GM23338 (cell line): ENCODE measurements at places on chromosomes 12 and 14. TPM values are rescaled to one million over a fixed set of nuclear protein-coding genes. Genes with fewer than 3 reads are reported as not detected.

DNA sequence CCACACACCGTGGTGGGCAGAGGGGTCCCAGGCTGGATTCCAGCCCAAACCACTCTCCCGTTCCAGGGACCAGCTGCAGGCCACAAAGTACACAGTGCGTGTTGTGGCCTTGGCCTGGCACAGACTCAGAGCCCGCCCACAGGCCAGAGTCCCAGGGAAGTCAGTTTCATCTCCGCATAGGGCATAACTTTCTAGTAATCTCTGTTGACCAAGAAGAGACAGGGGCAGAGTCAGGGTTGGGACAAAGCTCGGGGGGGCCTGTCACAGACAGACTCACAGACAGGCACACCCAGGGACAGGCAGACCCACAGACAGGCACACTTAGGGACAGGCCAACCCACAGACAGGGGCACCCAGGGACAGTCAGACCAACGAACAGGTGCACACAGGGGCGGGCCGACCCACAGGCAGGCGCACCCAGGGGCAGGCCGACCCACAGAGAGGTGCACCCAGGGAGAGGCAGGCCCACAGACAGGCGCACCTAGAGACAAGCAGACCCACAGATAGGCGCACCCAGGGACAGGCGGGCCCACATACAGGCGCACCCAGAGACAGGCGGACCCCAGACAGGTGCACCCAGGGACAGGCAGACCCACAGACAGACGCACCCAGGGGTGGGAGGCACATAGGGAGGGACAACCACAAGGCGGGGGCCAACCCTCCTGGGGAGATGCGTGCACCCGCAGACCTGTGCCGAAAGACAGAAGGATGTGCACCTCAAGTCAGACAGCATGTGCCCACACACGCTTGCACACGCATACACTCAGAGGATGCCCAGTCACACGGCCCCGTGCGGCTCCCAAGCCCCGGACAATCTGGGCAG lies 323.3 kb upstream of the RTL1 start:
- no peak for DNase-seq

Gene OR11H6
- not detected in 2 replicates for total RNA-seq

- DNase-seq = no peak
These were observed 9.1 kb downstream of the ADSS1 start for GRCh38 chr14:104732931-104733681.

Gene DTD2
- total RNA-seq = 37.5 and 39.0 TPM in 2 replicates

Gene SPIC
- not detected in 2 replicates for total RNA-seq
